Glomerular endothelial cell (primary cell): ENCODE measurements at places on chromosomes 5 and 9. TPM values are rescaled to one million over a fixed set of nuclear protein-coding genes. Genes with fewer than 3 reads are reported as not detected.

Gene PTGER4
- 31.3 and 55.1 TPM in 2 replicates for total RNA-seq

Gene CCL27
- not detected in 2 replicates for total RNA-seq

Gene NTRK2
- total RNA-seq = 0.35 and 0.97 TPM in 2 replicates

Gene RNF224
- not detected in 2 replicates for total RNA-seq

Gene FBP1
- total RNA-seq = 1.7 TPM in 1 of 2 replicates, not detected in the other

Gene PGM5
- 1.4 and 3.3 TPM in 2 replicates for total RNA-seq

Gene MELK
- total RNA-seq = 10.1 and 14.7 TPM in 2 replicates

Gene SPATA31E1
- total RNA-seq = not detected in 2 replicates

Gene FRMPD1
- not detected in 2 replicates for total RNA-seq

Gene GIN1
- 2.6 and 2.7 TPM in 2 replicates for total RNA-seq

Gene MAN1B1
- total RNA-seq = 109 and 118 TPM in 2 replicates

Gene HACD4
- total RNA-seq = 2.0 and 2.8 TPM in 2 replicates

Gene NR6A1
- 0.10 and 1.3 TPM in 2 replicates for total RNA-seq

Gene OMD
- total RNA-seq = not detected in 2 replicates

Gene CA9
- 0.15 TPM in 1 of 2 replicates, not detected in the other for total RNA-seq

Gene CDX1
- total RNA-seq = not detected in 2 replicates

Gene GRXCR2
- not detected in 2 replicates for total RNA-seq

Gene GDA
- 0.05 TPM in 1 of 2 replicates, not detected in the other for total RNA-seq

Gene PCDHA10
- total RNA-seq = under 0.01 and 0.47 TPM in 2 replicates

Gene RPP25L
- 17.5 and 21.5 TPM in 2 replicates for total RNA-seq

Gene LHX3
- not detected in 2 replicates for total RNA-seq

Gene SYNPO
- total RNA-seq = 56.7 and 123 TPM in 2 replicates

Gene MAPK9
- 24.3 and 26.8 TPM in 2 replicates for total RNA-seq

Gene IFNA13
- not detected in 2 replicates for total RNA-seq

Gene MSMP
- total RNA-seq = 1.6 and 7.9 TPM in 2 replicates

Gene CCDC192
- not detected in 2 replicates for total RNA-seq

Gene FBXL7
- 26.4 and 41.9 TPM in 2 replicates for total RNA-seq

Gene DNM1
- total RNA-seq = 2.7 and 7.9 TPM in 2 replicates

Gene OR1J2
- not detected in 2 replicates for total RNA-seq

Gene CAST
- 190 and 199 TPM in 2 replicates for total RNA-seq

Gene ELAVL2
- total RNA-seq = 1.3 and 5.5 TPM in 2 replicates

Gene TNFSF8
- total RNA-seq = not detected in 2 replicates

Gene LCN10
- total RNA-seq = not detected in 2 replicates
